Activated CD4-positive, alpha-beta T cell treated with anti-CD3 and anti-CD28 coated beads, Interleukin-2, amount 10 ng/mL, durations not matched to agents 7 days and 5 days (primary cell): ENCODE measurements at places on chromosomes 1 and 21.

DNA sequence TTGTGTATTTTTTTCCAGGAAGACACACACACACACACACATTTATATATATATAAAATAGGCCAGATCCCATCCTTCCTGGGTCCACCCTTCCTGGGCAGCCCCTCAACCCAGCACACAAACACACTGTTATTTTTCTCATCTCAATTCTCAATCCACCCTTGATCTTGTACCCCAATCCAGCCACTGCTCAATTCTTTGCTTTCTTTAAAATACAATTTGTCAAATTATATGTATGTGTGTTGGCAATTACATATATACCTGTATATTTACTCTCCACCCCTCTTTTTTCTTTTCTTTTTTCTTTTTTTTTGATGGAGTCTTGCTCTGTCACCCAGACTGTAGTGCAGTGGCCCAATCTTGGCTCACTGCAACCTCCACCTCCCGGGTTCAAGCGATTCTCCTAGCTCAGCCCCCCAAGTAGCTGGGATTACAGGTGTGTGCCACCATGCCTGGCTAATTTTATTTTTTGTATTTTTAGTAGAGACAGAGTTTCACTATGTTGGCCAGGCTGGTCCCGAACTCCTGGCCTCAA lies 88.3 kb downstream of the DHRS3 start:
- DNase-seq: no peak

- DNase-seq: peak; percentile 67
These were observed 3.2 kb upstream of the RXFP4 start for GRCh38 chr1:155938220-155938627.

- no peak for DNase-seq
These were observed 994.9 kb downstream of the ADGRL2 start for GRCh38 chr1:82795508-82796149.

DNA sequence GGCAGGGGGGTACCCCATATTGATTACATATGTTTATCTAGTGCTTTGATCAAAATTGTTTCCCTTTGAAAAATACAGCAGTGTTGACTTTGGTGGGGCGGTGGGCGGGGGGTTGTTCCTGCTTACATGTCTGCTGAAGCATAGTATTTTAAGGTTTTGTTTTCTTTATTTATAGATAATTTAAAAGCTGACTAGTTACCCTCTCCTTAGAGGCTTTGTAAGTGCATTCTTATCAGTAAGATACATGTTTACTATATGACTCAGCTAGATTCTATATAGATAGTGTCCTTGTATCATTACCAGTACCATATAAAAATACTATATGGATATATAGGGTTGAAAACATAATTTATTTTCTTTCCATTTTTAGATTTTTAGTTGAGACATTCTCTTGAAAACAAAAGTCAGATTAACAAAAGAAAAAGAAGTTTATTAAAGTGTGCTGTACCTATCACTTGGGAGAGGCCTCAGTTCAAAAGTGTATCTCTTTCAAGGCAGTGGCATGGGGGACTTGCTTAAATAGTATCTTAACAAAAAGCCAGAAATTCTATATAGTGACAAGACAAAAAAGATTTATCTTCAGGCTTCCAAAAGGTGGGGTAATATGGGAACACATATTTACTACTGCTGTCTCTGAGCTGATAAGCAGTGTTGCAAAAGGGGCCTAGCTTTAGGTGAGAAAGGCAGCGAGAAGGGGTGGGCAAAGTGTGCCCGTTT lies 79.0 kb downstream of the HS2ST1 start:
- no peak for DNase-seq

DNA sequence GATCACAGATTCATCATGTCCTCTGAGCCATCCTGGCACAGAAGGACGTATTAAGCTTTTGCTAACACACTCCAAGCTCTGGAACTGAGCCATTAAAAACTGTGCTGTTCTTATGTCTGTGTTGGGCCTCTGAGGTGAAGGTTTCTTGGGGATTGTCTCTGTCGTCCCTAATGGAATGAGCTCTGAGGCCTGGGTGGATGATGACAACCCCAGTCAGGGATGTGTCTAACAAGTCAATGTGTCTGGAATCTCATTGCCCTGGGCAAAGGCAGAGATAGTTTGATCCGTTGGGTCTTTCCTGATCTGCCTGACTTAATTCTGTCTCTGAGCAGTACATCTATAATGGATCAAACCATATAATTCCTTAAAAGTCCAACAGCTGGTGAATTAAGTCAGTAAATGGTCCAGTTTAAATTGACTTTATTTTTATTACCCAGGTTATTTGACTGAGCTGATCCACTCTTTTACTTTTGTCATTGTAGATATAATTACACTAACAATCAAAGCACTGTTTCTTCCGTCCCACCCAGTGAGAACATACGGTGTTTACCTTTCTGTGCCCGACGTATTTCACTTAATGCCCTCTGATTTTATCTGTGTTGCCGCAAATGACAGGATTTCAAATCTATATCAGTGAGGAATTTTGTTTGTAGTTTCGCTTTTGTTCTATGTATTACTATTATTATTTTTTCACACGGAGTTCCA lies 38.8 kb upstream of the OR2B11 start:
- no peak for DNase-seq
